Activated CD4-positive, alpha-beta T cell treated with anti-CD3 and anti-CD28 coated beads for 1 hour (primary cell): ENCODE measurements at places on chromosomes 4 and X.

- no peak for DNase-seq
Measured at GRCh38 chr4:145625677-145626622, 6.8 kb downstream of the MMAA start.

DNA sequence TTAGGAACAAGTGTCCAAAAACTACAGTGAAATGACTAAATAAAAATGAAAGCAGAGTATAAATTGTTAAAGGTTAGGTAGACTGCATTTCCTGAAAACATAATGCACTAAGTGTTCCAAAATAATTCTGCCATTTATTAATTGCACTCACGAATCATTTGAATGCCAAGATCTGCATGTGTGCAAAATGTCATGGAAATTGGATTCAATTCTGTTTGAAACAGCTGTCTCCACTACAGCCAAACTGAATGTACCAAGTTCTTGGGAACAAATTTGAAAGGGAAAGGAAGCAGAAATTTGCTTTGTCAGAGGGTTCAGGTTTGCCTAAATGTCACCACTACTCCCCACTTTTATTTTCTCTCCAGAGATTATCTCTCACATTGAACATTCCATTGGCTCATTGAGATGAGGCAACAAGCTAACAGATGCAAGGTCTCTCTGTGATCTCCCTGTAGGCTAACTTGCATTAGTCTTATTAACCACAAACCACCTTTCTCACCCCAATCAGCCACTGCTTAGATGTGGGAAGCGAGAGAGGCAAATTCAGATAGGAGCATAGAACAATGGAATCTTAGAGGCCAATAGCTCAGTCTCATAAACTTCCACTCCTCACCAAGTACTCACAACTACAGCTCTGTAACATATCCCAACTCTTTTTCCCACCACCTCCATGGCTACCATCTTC lies 226.6 kb downstream of the KDR start:
- DNase-seq: no peak

DNA sequence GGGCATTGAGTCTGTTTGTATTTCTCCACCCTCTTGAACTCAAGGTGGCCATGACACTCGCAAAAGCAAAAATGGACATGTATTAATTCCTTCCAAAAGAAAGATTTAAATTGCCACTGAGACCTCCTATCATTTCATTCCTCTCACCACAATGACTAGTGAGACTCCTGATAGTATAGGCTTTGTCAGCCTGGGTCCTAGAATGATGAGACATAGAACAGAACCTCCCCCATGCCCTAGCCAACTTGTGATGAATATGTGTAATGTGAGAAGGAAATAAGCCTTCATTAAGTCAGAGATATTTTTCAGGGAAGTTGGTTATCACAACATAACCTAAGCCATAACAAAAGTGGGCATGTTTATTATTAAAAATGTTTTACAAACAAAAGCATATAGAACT lies 62.5 kb downstream of the ASB9 start:
- DNase-seq: no peak

DNA sequence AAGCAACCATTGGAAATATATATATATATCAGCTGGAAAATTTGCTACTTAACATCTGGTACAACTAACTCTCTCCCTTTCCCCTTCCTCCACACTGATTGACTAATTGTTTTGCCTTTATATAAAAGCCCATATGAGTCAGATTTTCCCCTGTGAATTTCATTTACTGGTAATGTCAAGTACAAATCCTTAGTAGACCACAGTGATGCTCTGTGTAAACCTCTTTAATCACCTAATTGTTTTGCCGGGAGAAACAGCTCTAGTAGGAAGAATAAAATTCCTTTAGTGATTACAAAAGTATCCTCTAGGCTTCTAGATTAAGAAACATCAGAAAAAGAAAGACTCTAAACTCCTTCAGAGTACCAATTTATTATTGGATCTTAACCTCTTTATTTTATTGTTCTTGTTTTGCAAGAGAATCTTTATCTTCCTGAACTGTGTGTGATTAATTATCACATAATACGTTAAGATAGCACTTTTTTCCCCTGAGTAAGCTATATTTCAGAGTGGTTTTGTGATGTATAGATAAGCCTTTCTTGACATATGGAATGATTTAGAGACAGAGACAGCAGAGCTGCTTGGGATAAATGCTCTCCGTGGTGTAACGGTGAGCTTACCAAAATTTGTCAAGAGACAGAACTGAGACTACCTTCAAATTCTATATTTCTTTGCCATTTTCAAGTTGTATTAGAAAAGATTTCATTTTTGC lies 1606.4 kb upstream of the TENM3 start:
- no peak for DNase-seq

- no peak for DNase-seq
Measured at GRCh38 chr4:138096384-138097062, 145.6 kb downstream of the SLC7A11 start.

- DNase-seq: no peak
Measured at GRCh38 chr4:87838890-87839591, 6.3 kb downstream of the MEPE start.

DNA sequence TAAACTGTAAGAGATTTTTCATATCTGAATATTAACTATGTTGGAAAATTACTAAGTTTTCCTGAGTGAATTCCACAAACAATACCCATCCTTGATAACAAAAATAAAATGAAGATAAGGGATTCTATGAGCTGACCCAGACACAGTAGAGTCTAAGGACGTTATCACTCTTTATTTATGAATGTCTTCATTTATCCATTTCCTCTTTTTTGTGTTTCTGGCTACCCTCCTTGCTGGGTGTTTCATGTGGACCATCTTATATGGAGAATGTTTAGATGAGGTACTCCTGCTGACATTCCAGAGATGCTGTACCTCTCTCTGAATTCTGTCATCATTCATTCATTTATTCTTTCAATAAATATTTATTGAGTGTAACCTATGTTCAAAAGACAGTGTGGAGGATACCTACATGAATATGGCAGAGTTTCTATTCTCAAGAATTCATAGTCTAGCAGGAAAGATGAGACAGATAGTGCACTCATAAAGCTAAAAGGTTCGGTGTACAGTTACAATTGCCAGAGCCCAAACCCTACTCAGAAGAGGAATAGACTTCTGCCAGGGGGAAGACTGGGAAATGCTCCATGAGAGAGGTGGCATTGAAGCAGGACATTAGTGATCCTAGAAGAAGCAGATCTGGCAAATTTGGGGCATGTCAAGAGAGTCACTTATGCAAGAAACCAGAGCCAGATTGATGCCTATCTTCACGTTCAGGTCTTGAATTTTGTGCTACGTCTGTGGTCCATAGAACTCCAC lies 195.8 kb downstream of the MAML3 start:
- DNase-seq: no peak

DNA sequence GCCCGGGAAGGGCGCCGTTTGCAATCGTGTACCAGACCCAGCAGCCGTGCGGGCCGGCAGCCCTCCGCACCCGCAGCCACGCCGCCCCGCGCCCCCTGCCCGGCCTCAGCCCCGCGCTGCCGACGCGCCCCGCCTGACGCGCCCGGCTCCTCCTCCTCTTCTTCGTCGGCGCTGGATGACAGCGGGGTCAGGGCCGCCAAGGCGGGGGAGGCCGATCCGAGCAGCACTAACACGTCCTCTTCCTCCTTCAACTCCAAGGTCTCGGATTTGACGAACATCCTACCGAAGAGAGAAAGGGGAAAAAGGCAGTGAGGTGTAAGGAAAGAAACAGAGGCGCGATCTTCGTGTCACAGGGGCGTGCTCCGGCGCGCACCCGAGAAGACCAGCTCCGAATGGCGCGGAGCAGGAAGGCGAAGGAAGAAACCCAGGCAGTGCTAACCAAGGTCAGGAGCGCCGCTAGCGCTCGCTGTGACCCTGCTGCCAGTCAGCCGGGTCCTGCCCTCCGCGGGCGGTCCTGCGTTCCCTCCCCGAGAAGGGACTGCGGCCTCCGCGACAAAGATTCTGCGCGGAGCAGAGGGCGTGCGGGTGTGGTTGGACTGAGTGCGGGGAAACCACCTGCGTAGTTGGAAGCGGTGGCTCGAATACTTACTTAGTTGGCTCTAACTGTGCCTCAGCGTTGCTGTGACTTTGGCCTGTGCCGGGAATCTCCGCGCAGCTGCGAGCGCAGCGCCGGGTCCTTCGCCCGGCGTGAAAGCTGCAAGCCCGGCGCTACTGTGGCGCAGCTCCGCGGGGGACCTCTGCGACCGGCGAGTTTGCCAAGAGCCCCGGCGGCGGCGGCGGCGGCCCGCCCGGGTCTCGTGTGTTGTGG lies 548 bp downstream of the NEUROG2 start:
- DNase-seq: no peak

- no peak for DNase-seq
Measured at GRCh38 chr4:143289370-143289769, 47.3 kb upstream of the GAB1 start.

GRCh38 chr4:1124818-1125217 lies 11.5 kb upstream of the RNF212 start:
- DNase-seq: no peak

GRCh38 chrX:118964252-118964651 lies 10.2 kb upstream of the LONRF3 start:
- DNase-seq: no peak
